ENCODE measurements at places on chromosomes 7 and 10.

- no peak for DNase-seq
Observed at GRCh38 chr10:34524369-34525091, 290.6 kb downstream of the PARD3 start.

DNA sequence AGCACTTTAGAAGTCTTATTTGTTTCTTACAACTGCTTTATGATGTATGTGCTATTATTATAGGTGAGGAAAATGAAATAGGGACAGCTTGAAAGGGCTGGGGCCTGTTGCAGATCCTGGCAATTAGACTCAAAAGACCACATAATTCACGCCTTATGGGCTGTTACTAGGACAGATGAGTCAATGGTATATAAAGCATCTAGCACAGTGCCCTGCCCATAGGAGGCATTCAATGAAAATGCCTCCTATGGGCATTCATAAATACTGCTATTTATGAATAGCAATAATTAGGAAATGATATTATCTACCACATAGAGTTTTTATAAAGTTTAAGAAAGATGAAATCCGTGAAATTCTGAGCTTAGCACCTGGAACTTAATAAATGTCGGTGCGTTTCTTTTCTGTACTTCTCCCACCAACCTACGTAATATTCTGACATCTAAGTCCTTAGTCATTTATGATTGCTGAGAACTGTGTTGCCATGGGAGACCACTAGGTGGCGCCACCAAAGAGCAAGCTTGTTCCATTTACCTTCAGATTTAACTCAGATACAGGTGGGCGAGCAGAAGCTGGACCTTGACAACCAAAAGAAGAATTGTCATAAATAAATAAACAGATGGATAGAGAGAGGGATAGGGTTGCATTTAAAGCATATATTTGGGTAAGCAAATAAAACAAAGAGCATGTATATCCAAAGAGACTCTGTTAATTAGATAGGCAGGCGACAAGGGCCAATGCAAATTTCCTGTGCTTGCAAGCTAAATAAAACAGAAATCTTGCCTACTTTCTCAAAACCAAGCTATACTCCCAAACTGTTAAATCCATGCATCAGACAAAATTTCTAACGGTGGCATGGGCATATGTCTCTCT, 699.9 kb downstream of the INHBA start:
- DNase-seq = peak; percentile 34

DNA sequence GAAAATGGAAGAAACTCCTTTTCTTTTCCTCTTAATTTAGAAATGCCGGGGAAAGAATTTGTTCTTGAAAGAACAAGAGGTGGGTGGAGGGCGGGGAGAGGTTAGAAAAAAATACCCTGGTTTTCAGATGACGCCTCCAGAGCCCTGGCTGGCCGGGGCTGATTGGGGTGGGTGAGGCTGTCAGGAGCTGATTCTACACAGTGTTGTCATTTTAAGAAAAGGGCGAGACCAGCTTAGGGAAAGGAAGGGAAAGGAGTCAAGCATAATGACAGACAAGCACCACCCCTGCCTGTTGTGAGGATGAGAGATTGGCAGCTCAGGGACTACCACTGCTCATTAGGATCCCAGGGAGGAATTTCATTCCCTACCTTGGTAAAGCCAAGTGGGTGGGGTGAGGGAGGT, 9.9 kb upstream of the FAM180A start:
- no peak for DNase-seq

- no peak for DNase-seq
Observed at GRCh38 chr10:51170518-51171245, 96.4 kb downstream of the PRKG1 start.

GRCh38 chr7:137975221-137975620, 26.7 kb downstream of the CREB3L2 start:
- no peak for DNase-seq

- DNase-seq = no peak
Observed at GRCh38 chr7:129845972-129846327, 106.8 kb downstream of the UBE2H start.

DNA sequence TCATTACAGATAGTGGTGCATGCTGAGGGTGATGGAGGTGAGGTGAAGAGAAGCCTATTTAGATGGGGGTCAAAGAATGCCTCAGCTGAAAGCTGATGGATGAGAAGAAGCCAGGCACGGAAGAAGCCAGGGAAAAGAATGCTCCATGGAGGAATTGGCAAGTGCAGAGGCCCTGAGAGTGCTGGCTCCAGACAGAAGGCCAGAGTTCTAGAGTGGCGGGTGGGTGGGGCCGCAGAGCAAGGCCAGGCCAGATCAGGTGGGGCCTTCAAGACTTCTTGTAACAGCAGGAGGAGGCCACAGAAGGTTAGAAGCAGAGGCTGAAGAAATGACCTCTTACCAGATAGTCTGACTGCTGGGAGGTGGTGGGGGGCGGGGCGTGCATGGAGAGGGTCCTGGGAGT, 7.3 kb downstream of the EEPD1 start:
- DNase-seq = no peak

DNA sequence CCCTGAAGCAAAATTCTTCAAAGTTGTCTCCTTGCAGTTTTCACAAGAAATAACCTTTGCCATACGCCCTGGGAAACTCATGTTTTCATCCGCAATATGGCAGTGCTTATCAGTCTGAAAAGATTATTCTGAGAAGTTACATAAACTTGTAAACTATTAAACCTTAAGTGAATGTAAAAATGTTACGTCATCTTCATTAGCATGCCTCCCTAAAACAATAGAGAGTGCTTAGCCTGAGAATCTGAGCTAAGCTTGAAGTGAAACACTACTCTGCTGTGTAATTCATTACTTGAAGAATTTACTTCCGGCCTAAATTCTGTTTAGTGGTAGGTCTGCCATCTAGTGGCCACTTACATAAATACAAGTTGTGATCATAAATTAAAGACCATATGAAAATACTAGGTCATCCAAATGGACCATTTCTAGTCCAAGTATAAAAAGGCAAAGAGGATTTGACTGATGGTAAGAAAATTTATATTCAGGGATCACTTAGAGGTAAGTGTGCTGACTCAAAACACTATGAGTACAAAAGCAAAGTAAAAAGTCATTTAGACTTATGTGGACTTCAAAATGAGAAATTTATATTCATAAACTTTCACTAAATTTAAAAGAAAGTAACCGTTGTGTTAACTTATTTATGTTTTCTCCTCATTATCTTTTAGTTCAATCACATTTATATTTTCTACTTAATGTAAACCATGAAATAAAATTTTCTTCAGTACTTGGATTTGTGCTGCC, 745.1 kb upstream of the LRRTM3 start:
- DNase-seq = no peak

GRCh38 chr7:43952028-43952427, 25.8 kb downstream of the UBE2D4 start:
- no peak for DNase-seq

GRCh38 chr10:13784067-13784466, 197.3 kb downstream of the PRPF18 start:
- DNase-seq = no peak

DNA sequence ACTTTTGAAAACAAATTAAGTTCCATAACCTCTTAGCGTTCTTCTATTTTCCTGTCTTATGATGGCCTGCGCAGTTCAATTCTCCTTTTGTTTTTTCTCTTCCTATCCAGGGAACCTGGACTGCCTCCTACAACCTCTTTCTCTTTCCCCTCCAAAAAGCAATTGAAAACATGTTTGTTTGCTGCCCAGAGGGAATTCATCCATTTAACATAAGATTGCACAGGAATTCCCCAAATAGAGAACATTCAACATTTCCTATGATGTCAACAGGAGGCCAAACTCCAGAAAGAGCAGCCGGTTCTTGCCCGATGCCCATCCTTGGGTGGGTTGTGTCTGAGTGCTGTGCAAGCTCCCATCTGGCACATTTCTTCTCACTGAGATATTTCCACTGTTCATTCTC, 94.2 kb upstream of the NRP1 start:
- DNase-seq = no peak

DNA sequence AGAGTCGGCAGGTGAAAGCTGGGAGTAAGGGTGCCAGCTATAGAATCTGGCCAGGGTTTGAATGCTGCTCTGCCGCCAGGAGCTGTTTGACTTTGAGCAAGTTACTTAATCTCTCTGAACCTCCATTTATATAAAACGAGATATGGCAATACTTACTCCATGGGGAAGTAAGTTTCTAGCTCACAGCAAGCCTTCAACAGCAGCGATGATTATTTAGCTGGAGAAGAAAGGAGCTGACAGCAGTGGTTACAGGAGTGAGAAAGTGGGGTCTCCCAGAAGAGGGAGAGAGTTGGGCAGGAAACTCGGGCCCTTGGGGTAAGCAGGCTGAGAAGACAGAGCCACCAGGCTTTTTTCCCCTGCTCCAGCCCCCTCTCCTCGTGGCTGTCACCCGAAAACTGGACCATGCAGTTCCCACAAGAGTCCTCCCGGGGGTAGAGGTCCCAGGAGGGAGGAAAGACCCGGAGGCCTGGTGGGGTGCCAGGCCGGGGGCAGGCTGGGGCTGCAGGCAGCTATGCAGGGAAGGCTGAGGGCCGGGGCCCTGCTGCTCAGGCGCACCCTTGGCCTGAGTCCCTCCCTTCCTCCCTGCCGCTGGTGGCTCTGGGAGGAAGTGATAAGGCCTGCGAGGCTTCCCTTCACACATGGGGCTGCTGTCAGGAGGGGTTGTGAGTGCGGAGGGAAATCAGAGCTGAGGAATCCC, 3.5 kb downstream of the NOS3 start:
- DNase-seq = no peak

GRCh38 chr10:69914398-69915214, 112.9 kb downstream of the COL13A1 start:
- peak; percentile 53 for DNase-seq

DNA sequence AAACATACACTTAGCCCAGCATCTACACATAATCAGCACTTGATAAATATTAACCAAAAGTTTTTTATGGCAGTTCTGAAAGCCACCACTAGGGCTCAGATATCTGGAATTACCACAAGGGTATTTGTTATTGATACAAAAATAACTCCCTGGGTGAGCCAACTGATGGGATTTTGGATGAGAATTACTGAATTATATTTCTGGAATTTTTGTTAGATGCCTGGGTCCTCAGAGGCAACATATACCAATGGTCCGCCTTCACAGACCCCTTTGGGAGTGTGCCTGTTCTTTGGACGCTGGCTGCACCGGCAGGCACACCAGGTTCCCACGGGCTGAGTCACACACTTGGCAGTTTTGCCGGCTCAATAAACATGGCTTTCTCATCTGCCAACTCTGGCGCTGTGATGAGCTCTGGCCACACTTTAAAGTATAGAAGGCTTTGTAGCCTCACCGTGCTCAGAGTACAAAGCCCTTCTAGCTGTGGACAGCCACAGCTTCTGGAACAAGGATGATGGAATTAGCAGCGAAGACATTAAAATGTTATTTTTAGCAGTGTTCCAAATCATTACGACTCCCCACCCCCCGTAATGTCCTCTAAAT, 24.5 kb upstream of the EEPD1 start:
- no peak for DNase-seq

DNA sequence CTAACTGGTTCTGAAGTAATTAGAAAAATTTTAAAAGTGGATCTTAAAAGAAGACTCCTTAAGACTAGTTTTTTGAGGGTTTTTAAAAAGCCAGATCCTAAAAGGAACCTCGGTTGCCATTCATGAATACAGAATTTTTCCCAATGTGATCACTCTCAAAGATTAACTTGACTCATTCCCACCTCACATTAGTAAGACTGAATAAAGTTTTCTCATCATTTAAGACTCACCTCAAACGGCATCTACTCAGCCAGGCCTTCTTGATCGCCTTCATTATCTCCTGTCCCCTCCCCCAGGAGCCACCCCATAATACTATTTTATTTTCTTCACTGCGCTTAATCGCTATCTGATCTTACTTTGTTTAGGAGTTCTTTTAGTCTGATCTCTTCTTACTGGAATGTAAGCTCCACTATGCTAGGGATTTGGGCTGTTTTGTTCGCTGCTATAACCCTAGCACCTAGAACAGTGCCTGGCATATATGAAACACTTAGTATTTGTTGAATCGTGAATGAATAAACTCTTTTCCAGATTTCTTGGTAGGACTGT, 55.9 kb upstream of the PCGF5 start:
- DNase-seq = no peak

GRCh38 chr7:47266131-47266706, 315.7 kb downstream of the TNS3 start:
- peak; percentile 31 for DNase-seq

GRCh38 chr7:2476298-2476697, at the start of gene GRIFIN:
TSS of gene GRIFIN (minus strand) at chr7:2476398. CDS start at chr7:2476383, 15 bp downstream.
- no peak for DNase-seq

- DNase-seq = no peak
Observed at GRCh38 chr10:86361156-86362128, 5.2 kb downstream of the GRID1 start.

DNA sequence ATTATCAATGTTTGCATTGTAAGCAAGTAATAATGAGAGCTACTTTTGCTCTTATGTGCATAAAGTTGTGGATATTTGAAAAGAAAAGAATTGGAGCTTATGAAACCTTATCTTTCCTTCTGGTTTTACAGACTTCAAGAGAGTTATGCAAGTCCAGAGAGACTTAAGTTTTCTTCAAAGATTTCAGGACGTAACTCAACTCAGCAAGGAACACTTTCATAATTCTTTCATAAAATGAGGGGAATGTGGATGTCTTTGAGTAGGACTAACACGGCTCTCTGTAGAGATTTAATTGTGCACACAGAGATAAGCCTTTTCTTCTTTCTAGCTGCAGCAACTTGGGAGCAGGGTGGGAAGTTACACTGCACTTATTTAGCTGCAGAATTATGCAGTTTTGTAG, 97.5 kb downstream of the DNAJB9 start:
- DNase-seq = no peak

- no peak for DNase-seq
Observed at GRCh38 chr10:109726473-109726872, 196.8 kb downstream of the XPNPEP1 start.

- DNase-seq = no peak
Observed at GRCh38 chr10:11483201-11484148, 128.0 kb downstream of the USP6NL start.

- no peak for DNase-seq
Observed at GRCh38 chr7:2231992-2232765, 566 bp downstream of the MAD1L1 start.

- no peak for DNase-seq
Observed at GRCh38 chr10:43125881-43126731, 12.1 kb upstream of the CSGALNACT2 start.

- DNase-seq = no peak
Observed at GRCh38 chr10:45403151-45403550, 29.1 kb downstream of the ALOX5 start.

GRCh38 chr7:30069096-30069867, 41.1 kb downstream of the PLEKHA8 start:
- no peak for DNase-seq

GRCh38 chr10:117318909-117319308, 56.3 kb downstream of the PDZD8 start:
- no peak for DNase-seq

- no peak for DNase-seq
Observed at GRCh38 chr7:74372511-74373111, 81.1 kb upstream of the GTF2IRD1 start.

- DNase-seq = no peak
Observed at GRCh38 chr10:133421336-133422222, 2.8 kb downstream of the SPRN start.

Data from stimulated activated CD4-positive, alpha-beta T cell treated with anti-CD3 and anti-CD28 coated beads, Interleukin-1b, Interleukin-23, amount 100 ng/mL, for 48 hours (primary cell).